Cardiac muscle cell (in vitro differentiated cells and primary cell): ENCODE measurements at places on chromosomes 1 and 21. TPM values are rescaled to one million over a fixed set of nuclear protein-coding genes. Genes with fewer than 3 reads are reported as not detected.

STYXL2 gene
- polyA plus RNA-seq, result 43.0 and 55.3 TPM in 2 replicates

DNA sequence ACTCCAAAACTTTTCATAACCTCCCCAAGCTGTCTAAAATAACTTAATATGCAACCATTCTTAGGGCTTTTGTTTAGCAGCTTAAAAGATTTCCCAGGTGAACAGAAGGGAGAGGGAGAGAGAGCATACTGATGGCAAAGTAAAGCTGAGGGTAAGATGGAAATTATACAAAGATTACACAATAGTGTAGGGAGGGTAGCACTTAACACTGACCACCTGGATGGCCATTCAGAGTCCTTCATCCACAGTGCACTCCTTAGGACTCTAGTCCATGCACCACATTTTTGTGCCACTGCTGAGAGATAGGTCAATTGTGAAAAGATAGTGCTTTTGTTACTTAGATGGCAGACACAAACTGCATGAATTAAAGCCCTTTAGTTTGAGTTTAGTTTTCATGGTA lies 574.6 kb downstream of the LMO4 start:
- DNase-seq, result no peak

GJC2 gene
- polyA plus RNA-seq, result 0.10 and 0.13 TPM in 2 replicates

WNT9A gene
- 0.14 TPM in 1 of 2 replicates, not detected in the other for polyA plus RNA-seq

- DNase-seq, result peak; percentile 93
These were observed 109.1 kb downstream of the APP start for GRCh38 chr21:26061437-26061836.

DNA sequence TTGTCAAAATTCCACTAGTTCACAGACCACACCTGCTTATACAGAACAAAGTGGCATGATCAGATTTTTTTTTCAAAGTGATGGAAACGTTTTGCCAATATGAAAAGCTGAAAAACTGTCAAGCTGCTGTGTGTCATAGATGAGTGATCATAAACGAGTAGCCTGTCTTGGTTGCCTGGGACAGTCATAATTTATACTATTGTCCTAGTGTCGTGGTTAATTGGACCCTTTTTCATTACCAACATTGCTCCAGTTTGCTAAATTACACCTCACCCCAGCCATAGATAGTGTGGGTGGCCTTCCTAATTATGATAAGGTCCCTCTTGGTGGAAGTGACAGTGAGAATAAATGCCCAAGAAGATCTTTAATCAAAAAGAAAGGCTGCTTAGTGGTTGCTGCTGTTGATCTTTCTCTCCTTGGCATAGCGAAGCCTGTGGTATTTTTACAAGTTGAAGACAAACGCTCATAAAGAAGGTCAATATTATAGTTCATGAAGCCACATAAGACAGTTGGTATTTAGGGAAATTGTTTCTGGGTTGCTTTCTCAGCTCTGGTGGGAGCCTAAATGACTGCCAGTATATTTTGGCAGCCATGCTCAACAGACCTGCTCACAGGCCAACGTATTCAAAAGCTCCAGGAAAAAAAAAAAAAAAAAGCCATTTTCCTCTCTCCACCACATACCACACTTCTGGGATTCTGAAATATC lies 478.1 kb downstream of the PLA2G4A start:
- DNase-seq, result no peak

GRCh38 chr1:93635614-93636543 lies 45.8 kb downstream of the BCAR3 start:
- DNase-seq, result no peak

EBNA1BP2 gene
- polyA plus RNA-seq, result 60.0 and 65.0 TPM in 2 replicates

DNA sequence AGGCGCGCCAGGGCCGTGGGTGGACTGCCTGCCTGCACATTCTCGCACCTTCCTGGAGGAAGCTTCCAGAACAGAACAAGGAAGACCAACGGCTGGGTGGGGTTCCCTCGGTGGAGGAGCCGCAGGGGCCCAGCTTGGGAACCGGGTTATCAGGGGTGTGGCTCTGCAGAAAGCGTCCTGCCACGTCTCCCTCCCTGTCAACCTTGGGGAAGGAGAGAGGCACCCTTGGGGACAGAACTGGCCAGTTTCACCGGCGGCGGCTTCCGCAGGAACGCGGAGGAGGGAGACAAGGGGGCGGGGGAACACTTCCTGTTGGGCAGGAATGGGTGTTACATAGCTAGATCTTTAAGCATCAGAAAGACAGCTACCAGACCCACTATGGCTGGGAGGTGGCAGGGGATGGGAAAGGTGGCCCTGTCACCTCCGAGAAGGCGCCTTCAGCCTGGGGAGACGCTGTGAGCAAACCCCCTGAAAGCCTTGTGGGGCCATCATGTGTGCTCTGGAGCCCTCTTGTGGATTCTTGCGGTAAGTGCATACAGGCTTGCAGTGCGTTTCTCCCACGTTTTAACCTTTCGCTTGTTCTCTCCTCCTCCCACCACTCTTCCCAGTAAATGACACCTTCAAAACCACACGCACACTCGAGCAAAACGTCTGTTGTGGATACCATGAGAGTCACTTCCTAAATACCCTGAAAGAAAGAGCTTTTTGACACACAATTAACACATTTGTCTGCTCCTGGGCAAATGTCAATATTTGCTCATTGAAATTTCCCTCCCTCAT lies 3.8 kb upstream of the PLEKHA6 start:
- DNase-seq, result peak; percentile 81

CCDC17 gene
- polyA plus RNA-seq, result 1.9 and 3.1 TPM in 2 replicates

KCNJ15 gene
- 0.27 TPM in 1 of 2 replicates, not detected in the other for polyA plus RNA-seq

GRCh38 chr1:235960809-235961208 lies 94.1 kb upstream of the LYST start:
- no peak for DNase-seq

DNA sequence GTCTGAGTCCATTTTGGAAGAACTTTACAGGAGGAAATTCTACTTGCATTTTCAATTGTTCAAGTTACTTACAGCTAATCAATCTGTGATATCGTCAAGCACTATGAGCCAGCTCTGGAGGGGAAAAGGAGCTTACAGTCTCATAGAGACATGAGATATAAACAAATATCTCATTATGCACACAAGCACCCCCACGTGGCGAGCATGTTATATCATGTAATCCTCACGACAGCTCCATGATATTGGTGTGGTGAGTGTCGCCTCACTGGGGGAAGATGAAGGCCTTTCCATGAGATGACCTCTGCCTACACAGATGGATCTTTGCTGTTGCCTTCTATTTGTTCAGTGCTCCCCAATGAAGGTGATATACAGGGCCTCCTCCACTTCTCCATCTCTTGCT lies 34.6 kb downstream of the TNR start:
- no peak for DNase-seq

DNA sequence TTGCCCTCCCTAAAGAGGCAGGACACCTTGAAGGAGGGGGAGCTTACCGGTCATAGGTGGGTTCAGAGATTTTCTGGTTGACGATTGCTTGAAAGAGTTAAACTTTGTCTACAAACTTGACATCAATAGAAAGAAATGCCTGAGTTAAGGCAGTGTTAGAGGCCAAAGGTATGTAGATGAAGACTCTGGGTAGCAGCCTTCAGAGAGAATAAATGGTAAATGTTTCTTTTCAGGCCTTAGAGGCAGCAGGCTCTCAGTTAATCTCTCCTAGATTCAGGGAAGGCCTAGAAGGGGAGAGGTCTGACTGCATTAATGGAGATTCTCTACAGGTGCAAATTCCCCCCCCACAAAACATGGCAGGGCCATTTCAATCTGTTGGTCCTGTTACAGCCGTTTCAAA lies 27.7 kb downstream of the MX1 start:
- DNase-seq, result no peak

- no peak for DNase-seq
These were observed 18.6 kb upstream of the PADI1 start for GRCh38 chr1:17186216-17186909.

DNA sequence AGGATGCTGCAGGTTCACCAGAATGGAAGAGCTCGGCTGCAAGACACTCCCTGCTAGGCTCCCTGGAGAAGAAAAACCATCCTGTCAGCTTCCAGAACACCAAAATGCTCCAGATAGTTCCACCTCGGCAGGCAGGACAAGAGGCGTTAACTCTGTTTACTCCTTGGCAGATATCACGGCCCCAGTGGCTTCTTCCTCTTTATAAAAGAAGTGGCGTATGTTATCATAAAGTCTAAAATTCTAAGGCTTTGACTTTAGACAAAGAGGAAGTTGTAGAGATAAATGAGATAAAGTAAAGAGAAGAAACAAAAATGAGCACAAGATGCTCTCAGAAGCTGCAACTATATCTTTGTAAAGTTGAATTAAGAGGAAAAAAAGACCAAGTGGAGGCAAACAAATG lies 24.3 kb upstream of the MTF1 start:
- DNase-seq, result no peak

GRCh38 chr1:2108213-2108876 lies 58.1 kb downstream of the PRKCZ start:
- peak; percentile 65 for DNase-seq

RSPO1 gene
- 0.11 and 1.0 TPM in 2 replicates for polyA plus RNA-seq

DNA sequence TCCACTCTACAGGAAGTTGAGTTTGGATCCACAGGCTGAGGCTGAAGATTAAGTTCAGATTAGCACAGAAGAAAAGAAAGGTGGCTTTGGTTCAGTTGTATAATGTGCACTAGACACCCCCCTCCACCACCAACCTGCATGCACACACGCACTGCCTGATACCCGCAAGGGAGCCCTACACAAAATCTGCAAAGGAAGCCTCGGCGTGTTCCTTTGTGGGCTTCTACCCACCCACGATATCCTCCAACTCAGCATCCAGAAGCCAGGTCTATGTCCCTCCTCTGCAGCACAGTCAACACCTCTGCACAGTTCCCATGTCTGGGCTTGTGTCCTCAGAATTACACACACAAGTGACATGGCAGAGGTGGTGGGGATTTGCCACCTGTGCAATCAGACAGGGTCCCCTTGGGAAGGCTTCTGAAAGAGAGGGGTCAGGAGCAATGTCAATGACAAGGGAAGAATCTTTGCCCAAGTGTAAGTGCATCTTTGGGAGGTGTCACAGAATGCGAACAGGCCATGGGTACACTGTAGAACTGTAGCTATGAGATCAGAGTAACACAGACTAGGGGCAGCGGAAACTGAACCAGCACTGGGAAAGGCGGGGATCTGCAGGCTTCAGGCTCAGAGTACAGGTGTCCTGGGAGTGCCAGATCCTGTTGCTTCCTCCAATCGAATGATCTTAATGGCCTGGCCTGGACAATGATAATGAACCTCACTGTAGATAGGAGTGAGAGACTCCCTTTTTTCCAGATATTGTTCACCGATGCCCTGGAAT lies 148.6 kb upstream of the ETV3 start:
- DNase-seq, result no peak

DNA sequence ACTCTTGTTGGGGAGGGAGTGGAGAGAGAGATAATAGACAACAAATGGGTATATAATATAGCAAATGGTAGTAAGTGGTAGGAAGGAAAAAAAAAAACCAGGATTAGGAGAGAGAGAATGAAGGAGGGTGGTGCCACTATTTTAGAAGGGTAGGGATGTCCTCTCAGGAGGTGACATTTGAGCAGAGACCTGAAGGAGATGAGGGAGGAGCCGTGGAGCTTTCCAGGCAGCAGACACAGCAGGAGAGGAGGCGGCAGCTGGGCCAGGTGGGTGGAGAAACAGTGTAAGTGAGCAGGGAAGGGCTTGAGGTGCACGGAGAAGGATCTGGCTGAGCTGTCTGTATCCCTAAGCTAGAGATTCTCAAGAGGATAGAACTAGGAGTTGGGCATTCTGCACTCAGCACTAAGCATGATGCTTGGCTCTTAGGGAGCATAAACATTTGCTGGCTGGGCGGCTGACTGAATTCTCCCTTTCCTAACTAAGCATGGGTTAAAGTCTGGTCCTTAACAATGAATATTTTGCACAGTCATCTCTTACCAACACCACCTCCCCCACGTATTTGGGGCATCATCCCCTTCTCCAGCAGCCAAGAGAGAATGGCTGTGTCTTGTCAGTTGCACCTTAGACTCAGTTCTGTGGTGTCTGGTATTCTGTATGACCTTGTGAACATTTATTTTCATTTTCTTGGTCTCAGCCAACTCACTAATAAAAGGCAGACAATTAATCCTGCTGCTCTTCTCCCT lies 27.6 kb upstream of the SARS1 start:
- DNase-seq, result no peak

- DNase-seq, result no peak
These were observed 49.3 kb downstream of the DENND1B start for GRCh38 chr1:197725976-197726375.

GRCh38 chr1:184050636-184051035 lies 894 bp upstream of the TSEN15 start:
- no peak for DNase-seq

CFAP74 gene
- polyA plus RNA-seq, result 0.65 and 1.7 TPM in 2 replicates

KCNT2 gene
- polyA plus RNA-seq, result 2.0 and 3.4 TPM in 2 replicates

RIPPLY3 gene
- polyA plus RNA-seq, result 0.22 TPM in 1 of 2 replicates, not detected in the other

DNA sequence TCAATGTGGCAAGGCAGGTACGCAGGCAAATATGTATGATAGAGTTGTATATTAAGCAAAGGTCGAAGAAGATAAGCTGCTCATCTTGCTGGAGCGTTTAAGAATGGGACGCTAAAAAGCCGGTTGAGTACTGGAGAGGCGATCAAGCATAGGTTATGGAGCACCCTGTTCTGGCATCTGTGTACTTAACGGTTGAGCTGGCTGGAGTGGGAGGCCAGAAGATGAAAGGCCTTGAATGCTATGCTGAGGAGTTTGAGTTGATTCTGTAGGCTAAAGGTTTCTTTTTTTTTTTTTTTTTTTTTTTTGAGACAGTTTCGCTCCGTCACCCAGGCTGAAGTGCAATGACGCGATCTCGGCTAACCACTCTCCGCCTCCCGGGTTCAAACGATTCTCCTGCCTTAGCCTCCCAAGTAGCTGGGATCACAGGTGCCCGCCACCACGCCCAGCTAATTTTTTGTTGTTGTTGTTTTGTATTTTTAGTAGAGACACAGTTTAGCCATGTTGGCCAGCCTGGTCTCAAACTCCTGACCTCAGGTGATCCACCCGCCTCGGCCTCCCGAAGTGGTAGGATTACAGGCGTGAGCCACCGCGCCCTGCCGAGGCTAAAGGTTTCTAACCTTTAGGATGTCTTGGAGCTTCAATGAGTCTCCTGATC lies 850 bp upstream of the KHDC4 start:
- DNase-seq, result no peak

- DNase-seq, result no peak
These were observed 10.7 kb downstream of the DHRS3 start for GRCh38 chr1:12607263-12607662.

DNA sequence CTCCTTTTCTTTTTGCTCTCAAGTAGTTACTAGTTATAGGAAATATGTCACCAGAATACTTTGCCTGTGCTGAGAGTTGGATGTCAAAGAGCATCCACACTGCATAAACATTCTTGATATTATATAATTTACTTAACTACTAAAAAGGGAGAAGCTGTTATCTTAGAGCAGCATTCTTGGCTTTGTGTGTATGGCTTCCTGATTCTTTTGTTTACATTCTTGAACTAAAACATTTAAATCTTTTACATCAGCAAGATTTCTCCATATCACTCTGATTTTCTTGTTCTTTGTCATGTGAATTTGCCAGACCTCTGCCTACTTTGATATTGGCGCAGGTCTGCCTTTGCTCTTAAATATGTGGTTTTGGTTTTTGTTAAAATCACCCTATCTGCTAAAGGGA lies 48.8 kb downstream of the SUCO start:
- DNase-seq, result peak; percentile 49

GRCh38 chr1:223062177-223062576 lies 80.9 kb downstream of the TLR5 start:
- no peak for DNase-seq
